ENCODE measurements at places on chromosomes 3 and 15. TPM values are rescaled to one million over a fixed set of nuclear protein-coding genes. Genes with fewer than 3 reads are reported as not detected.

DNA sequence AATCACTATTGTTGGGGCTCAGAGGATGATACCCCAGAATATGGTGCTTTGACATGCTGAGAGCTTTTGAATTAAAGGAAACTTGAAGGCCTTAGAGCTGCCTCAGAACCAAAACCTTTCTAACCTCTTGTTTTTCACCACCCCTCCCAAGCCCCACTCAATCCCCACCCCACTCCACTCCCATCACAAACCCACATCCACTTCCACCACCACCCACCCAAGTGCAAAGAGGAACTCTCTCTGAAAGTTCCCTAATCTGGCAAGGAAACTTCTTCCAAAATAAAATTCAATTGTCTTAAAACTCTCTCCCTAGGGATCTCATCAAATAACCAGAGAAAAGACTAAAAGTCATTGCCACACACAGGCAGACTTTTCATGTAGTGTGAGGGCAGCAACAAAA is 301.2 kb upstream of the ARHGEF26 start:
- no peak for DNase-seq
- no peaks in the 10 kb centered on the region for H3K27me3 ChIP-seq
- no peak overlapping the region for H3K27ac ChIP-seq

DNA sequence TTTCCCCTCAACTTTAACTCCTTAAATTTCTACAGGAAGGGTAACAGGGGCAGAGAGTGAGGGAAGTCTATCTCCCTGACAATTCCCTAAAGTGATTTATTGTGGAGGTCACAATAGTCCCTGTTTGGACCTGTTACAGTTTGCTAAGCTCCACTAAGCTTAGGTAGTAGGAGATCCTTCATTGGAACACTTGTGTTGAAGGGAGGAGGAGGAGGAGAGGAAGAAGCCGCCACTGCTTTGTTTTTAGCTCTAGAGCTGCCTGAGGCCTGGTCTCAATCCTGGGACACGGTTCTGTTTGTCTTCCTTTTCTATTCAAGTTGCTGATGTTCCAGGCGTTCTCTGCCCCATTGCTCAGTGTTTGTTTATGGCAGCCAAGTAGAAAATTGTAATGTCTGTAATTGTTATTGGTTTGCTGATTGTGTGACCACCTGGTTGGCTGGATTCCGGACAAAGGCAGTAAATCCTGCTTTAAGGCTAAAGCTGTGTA is 48.4 kb downstream of the HES1 start:
- H3K27ac ChIP-seq: no peak overlapping the region
- H3K4me1 ChIP-seq: no peaks in the 10 kb centered on the region
- DNase-seq: no peak
- no peak overlapping the region for H3K4me3 ChIP-seq

DNA sequence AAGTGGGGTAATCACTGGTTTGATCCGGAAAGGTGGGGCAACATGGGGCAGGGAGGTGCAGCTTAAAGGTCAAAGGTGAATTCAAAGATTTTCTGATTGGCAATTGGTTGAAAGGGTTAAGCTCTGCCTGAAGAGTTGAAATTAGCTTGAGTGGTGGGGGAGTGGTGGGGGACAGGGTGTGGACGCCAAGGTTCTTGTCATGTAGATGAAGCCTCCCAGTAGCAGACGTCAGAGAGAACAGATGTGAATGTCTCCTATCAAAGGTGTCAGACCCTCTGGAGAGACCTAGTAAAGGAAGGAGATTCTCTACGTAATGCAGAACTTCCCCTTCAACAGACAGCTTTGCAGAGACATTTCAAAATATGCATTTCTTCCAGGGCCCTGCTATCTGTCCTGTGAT is 62.8 kb downstream of the ABCC5 start:
- no peak overlapping the region for H3K27ac ChIP-seq
- H3K36me3 ChIP-seq: peaks cover 18% of the 10 kb centered on the region
- DNase-seq: no peak
- no peaks in the 10 kb centered on the region for H3K4me1 ChIP-seq
- H3K4me3 ChIP-seq: no peak overlapping the region

The SEMA5B gene
- 6.8 TPM for total RNA-seq

The BFSP2 gene
- total RNA-seq: not detected

The DZIP3 gene
- 6.1 TPM for total RNA-seq

GRCh38 chr3:182259579-182259978 is 533.7 kb upstream of the ATP11B start:
- no peaks in the 10 kb centered on the region for H3K36me3 ChIP-seq
- no peak overlapping the region for H3K27ac ChIP-seq
- DNase-seq: no peak
- H3K4me3 ChIP-seq: no peak overlapping the region

DNA sequence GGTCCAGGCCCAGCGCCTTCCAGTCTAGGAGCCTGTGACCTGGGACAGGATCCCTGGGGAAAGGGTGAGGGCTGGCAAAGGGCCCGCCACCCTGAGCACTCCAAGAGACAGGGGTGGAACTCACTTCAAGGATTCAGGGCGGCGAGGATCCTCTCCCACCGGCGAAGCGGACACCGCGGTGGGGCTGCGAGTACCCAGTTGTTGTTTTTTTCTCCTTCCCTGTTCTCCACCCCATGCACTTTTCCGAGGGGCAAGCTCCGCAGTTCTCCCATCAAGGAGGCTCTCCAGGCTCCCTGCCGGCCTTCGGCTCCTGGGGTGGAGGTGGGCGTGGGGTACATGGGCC is 387 bp upstream of the PAQR5 start:
- H3K27me3 ChIP-seq: no peaks in the 10 kb centered on the region
- no peak overlapping the region for H3K27ac ChIP-seq
- DNase-seq: no peak

GRCh38 chr15:55618387-55618786 is 30.2 kb upstream of the PYGO1 start:
- no peaks in the 10 kb centered on the region for H3K36me3 ChIP-seq
- no peaks in the 10 kb centered on the region for H3K4me1 ChIP-seq
- no peak overlapping the region for H3K27ac ChIP-seq
- H3K4me3 ChIP-seq: no peak overlapping the region
- H3K27me3 ChIP-seq: no peaks in the 10 kb centered on the region
- no peak for DNase-seq

DNA sequence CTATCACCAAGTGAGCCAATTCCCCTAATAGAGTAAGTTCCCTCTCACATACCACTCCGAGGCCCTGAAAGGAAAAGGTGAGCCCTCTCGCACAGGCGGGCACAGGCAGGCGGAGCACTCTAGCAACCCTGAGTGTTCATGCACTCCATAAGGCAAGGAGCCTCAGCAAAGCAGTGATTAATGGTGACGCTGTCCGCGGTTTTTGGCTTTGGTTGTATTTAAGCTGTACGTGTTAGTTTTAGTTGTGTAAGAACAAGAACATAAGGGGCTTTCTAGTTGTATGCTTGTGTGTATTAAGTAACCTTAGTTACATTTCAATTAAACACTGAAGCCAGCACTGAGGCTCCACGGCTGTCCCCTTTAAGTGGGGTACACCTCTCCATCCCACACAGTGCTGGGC is 33.1 kb downstream of the KLHL25 start:
- peaks cover 5% of the 10 kb centered on the region for H3K4me1 ChIP-seq
- no peaks in the 10 kb centered on the region for H3K36me3 ChIP-seq
- no peak overlapping the region for H3K4me3 ChIP-seq
- H3K27ac ChIP-seq: no peak overlapping the region
- DNase-seq: no peak

DNA sequence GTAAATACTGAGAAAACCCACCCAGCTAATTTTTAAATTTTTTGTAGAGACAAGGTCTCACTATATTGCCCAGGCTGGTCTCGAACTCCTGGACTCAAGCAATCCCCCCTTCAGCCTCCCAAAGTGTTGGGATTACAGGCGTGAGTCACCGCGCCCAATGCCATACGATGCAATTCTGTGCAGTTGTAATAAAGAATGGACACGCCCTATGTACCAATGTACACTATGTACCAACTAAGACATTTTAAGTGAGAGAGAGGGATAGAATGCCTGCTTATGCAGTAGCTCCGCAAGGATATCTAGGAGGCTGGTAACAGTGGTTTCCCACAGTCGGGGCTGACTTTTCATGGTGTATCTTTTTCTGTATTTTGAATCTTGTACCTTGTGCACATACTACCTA is 14.6 kb downstream of the ZNF710 start:
- no peak for DNase-seq
- H3K36me3 ChIP-seq: no peaks in the 10 kb centered on the region
- no peaks in the 10 kb centered on the region for H3K27me3 ChIP-seq
- no peak overlapping the region for H3K4me3 ChIP-seq
- H3K4me1 ChIP-seq: peaks cover 23% of the 10 kb centered on the region

- no peak overlapping the region for H3K27ac ChIP-seq
- no peak overlapping the region for H3K4me3 ChIP-seq
- H3K27me3 ChIP-seq: no peaks in the 10 kb centered on the region
- no peak for DNase-seq
Observed at GRCh38 chr3:133295199-133295901, 104.5 kb upstream of the BFSP2 start.

The TLR9 gene
- 0.27 TPM for total RNA-seq

The SLC4A7 gene
- 155 TPM for total RNA-seq

The RAB27A gene
- 30.8 TPM for total RNA-seq

All from Peyer's patch (tissue), 4 donors.